ENCODE measurements at places on chromosomes 4 and X. TPM values are rescaled to one million over a fixed set of nuclear protein-coding genes. Genes with fewer than 3 reads are reported as not detected.

DNA sequence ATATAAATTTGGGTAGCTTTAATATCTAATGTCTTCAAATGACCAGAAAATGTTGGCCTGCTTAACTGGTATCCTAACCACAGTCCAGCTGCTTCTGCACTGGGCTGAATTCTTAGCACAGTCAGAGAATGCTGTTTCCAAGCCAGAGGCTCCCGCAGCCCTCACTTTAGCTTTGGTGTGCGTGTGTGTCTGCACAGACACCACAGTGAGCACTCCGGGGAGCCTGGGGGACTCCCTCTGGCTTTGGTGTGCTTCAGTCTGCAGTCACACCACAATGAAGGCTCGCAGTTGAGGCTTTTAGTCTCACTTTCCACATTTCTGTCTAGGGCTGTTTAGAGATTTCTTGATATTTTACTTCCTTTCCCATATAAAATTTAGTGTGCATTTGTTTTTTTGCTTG, 53.6 kb downstream of the APOO start:
- no peak overlapping the region for H3K4me3 ChIP-seq
- H3K36me3 ChIP-seq = no peaks in the 10 kb centered on the region
- no peaks in the 10 kb centered on the region for H3K27me3 ChIP-seq
- no peaks in the 10 kb centered on the region for H3K4me1 ChIP-seq

- DNase-seq = peak; percentile 38
- H3K27ac ChIP-seq = no peak overlapping the region
- H3K27me3 ChIP-seq = no peaks in the 10 kb centered on the region
- H3K4me1 ChIP-seq = no peaks in the 10 kb centered on the region
- no peak overlapping the region for H3K4me3 ChIP-seq
These were observed 227.6 kb upstream of the HDX start for GRCh38 chrX:84729809-84730208.

GRCh38 chrX:140343226-140343868, 161.5 kb downstream of the SOX3 start:
- H3K27me3 ChIP-seq = no peaks in the 10 kb centered on the region
- DNase-seq = no peak
- H3K27ac ChIP-seq = no peak overlapping the region
- H3K36me3 ChIP-seq = no peaks in the 10 kb centered on the region
- no peak overlapping the region for H3K4me3 ChIP-seq

- DNase-seq = no peak
- no peaks in the 10 kb centered on the region for H3K4me1 ChIP-seq
- no peak overlapping the region for H3K27ac ChIP-seq
- no peak overlapping the region for H3K4me3 ChIP-seq
- H3K36me3 ChIP-seq = no peaks in the 10 kb centered on the region
These were observed 36.5 kb downstream of the GALNTL6 start for GRCh38 chr4:171849686-171850222.

DNA sequence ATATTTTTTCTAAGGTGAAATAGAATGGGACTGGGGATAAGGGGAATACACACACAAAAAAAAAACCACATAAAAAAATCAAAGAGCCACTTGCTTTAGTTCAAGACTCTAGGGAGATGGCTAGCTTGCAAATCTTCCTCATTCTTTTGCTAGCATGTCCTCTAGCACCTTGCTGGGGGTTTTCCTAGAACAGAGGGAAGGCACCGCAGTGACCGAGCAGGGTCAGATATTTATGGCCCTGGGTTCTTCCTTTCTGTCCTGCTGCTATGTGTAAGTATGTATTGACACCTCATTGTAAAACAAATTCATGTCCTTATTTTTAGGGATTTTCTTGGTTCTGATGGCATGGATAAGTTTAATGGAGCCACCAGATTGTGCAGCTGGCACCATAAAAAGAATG, 81.2 kb downstream of the SHISA3 start:
- no peaks in the 10 kb centered on the region for H3K36me3 ChIP-seq
- no peak overlapping the region for H3K27ac ChIP-seq

GRCh38 chrX:114152130-114152529, 431.8 kb upstream of the HTR2C start:
- no peaks in the 10 kb centered on the region for H3K36me3 ChIP-seq
- no peak for DNase-seq
- no peak overlapping the region for H3K4me3 ChIP-seq
- H3K27me3 ChIP-seq = no peaks in the 10 kb centered on the region
- H3K4me1 ChIP-seq = no peaks in the 10 kb centered on the region

GRCh38 chrX:9677098-9677739, 88.4 kb downstream of the GPR143 start:
- H3K27ac ChIP-seq = no peak overlapping the region
- H3K4me1 ChIP-seq = no peaks in the 10 kb centered on the region
- no peak overlapping the region for H3K4me3 ChIP-seq

- DNase-seq = peak; percentile 7
- no peaks in the 10 kb centered on the region for H3K27me3 ChIP-seq
- no peaks in the 10 kb centered on the region for H3K36me3 ChIP-seq
- peak overlapping the region; percentile 50 for H3K27ac ChIP-seq
- H3K4me3 ChIP-seq = peak overlapping the region; percentile 68
- no peaks in the 10 kb centered on the region for H3K4me1 ChIP-seq
These were observed 848 bp downstream of the ACSL4 start for GRCh38 chrX:109732017-109732801.

DNA sequence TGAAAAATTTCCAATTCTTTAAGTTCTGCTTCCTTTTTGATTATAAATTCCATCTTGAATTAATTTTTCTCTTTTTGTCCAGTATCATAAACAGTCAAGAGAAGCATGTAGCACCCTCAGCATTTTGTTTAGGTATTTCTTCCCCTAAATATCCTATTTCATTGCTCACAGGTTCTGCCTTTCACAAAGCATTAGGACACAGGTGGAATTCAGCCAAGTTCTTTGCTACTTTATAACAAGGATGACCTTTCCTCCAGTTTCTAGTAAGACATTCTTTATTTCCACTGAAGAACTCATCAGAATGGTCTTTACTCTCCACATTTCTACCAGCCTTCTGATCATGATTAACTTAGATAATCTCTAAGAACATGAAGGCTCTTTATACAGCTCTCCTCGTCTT, 7.4 kb downstream of the SLC9B1 start:
- peak; percentile 76 for DNase-seq
- H3K27ac ChIP-seq = peak overlapping the region; percentile 48
- no peak overlapping the region for H3K4me3 ChIP-seq
- H3K27me3 ChIP-seq = no peaks in the 10 kb centered on the region
- no peaks in the 10 kb centered on the region for H3K36me3 ChIP-seq
- peaks cover 10% of the 10 kb centered on the region for H3K4me1 ChIP-seq

GRCh38 chrX:23626651-23627050, 40.6 kb upstream of the PRDX4 start:
- no peak overlapping the region for H3K4me3 ChIP-seq
- no peaks in the 10 kb centered on the region for H3K27me3 ChIP-seq
- H3K36me3 ChIP-seq = no peaks in the 10 kb centered on the region
- H3K27ac ChIP-seq = no peak overlapping the region
- H3K4me1 ChIP-seq = no peaks in the 10 kb centered on the region

DNA sequence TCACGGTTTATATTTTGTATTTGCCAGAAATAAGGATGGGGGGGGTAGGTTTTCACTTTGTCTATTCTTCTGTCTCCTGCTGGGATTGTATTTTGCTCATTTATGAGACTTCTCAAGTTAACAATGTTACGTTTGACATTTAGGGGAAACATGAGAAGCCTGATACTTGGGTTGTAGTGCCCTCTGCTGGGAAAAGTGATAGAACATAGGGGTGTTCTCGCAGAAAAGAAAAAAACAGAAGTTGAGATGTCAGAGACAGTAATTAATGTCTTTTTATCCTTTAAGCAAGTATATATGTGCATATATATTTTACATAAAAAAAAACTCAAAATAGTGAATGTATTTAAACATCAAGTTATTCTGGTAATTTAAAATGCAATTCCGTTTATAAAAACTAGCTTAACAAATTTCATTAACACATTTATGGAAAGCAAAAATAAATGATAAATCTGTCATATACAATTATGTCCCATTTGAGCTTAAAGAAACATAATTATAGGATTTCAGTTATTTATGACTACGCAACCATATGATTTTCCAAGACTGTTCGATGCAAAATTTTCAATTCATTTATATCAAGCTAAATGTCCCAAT, 46.0 kb upstream of the TMPRSS11F start:
- H3K27ac ChIP-seq = no peak overlapping the region
- no peaks in the 10 kb centered on the region for H3K27me3 ChIP-seq
- H3K4me1 ChIP-seq = no peaks in the 10 kb centered on the region
- H3K4me3 ChIP-seq = no peak overlapping the region
- H3K36me3 ChIP-seq = no peaks in the 10 kb centered on the region

DNA sequence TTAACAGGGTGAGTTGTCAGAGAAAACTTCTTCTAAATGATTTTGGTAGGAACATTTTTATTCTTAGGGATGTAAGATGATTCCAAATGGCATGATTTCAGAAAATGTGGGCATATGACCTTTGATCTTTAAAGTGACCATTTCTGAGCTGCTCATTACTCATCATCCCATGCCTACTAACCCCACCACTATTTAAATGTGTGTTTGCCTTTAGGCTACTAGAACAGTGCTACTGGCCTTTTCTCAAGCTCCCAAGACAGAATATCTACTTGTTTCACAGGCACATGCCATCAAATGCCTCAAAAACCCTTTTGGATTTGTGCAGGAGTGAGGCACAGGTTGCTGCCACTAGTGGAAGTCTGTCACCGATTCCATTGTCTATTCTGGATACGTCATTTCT, 428.2 kb downstream of the ADAM29 start:
- H3K4me1 ChIP-seq = no peaks in the 10 kb centered on the region
- H3K27me3 ChIP-seq = no peaks in the 10 kb centered on the region
- H3K4me3 ChIP-seq = no peak overlapping the region

DNA sequence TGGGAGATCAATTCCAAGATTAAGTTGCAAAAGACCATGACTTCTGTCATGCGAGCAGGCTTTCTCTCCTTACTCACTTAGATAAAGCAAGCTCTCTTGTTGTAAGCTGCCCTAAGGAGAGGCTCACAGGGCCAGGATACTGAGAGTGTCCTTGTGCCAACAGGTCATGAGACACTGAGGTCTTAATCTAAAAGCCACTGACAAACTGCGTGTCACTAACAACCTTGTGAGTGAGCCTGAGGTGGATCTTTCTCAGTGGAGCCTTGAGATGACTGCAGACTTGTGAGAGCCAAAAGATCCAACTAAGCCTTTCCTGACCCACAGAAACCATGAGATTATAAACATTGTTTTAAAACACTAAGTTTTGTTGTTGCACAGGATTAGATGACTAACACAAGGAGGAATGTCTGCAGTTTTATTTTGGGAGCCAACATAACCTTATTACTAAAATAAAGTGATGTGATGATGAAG, 170.5 kb downstream of the SLC39A8 start:
- no peak overlapping the region for H3K4me3 ChIP-seq
- no peaks in the 10 kb centered on the region for H3K36me3 ChIP-seq
- H3K27me3 ChIP-seq = no peaks in the 10 kb centered on the region
- DNase-seq = no peak

- H3K4me1 ChIP-seq = peaks cover 4% of the 10 kb centered on the region
- H3K4me3 ChIP-seq = no peak overlapping the region
- no peak for DNase-seq
- peaks cover 4% of the 10 kb centered on the region for H3K27me3 ChIP-seq
- no peak overlapping the region for H3K27ac ChIP-seq
These were observed 8.0 kb downstream of the SLIT2 start for GRCh38 chr4:20259707-20260106.

DNA sequence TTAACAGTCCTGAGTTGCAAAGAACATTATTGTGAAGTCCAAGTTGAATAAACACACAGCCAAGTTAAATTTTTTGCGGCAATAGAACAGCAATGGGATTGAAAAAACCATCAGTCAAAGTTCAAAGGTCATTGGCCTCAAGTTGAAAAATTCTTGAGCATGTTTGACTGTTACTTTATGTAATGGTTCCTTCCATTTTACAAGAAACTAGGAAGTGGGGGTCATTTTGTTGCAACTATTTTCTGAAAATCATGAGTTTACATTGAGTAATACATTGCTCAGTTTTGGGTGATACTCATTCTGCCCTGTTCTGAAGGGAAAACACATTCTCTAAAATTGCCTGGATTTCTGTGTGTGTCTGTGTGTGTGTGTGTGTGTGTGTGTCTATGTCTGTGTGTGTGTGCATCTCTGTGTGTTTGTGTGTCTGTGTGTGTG, 5.2 kb upstream of the IRF2 start:
- H3K4me1 ChIP-seq = peaks cover 8% of the 10 kb centered on the region
- DNase-seq = no peak
- H3K27ac ChIP-seq = no peak overlapping the region
- H3K36me3 ChIP-seq = no peaks in the 10 kb centered on the region

GRCh38 chr4:7505116-7505900, 70.6 kb upstream of the PSAPL1 start:
- no peak for DNase-seq
- no peak overlapping the region for H3K4me3 ChIP-seq
- peaks cover 2% of the 10 kb centered on the region for H3K27me3 ChIP-seq
- H3K27ac ChIP-seq = no peak overlapping the region
- H3K36me3 ChIP-seq = no peaks in the 10 kb centered on the region

GRCh38 chr4:17786567-17786966, 5.1 kb upstream of the FAM184B start:
- no peaks in the 10 kb centered on the region for H3K4me1 ChIP-seq
- no peak overlapping the region for H3K4me3 ChIP-seq
- no peak for DNase-seq

- no peaks in the 10 kb centered on the region for H3K36me3 ChIP-seq
- no peak for DNase-seq
- H3K27ac ChIP-seq = no peak overlapping the region
- no peaks in the 10 kb centered on the region for H3K4me1 ChIP-seq
These were observed 335.1 kb downstream of the SMARCA1 start for GRCh38 chrX:129188231-129188630.

DNA sequence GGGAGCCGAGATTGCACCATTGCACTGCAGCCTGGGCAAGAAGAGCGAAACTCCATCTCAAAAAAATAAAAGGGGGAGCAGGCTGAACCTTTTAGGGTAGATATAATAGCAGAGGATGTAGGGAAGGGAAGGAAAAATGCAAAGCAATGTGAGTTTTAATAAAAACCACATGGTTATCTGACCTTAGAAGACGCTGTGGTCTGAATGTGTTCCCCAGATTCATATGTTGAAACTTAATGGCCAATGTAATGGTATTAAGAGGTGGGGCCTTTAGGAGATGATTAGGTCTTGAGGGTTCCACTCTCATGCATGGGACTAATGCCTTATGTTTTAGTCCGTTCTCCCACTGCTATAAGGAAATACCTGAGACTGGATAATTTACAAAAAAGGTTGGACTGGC, 114.1 kb upstream of the STX18 start:
- no peaks in the 10 kb centered on the region for H3K27me3 ChIP-seq
- H3K4me3 ChIP-seq = no peak overlapping the region
- no peak for DNase-seq

DNA sequence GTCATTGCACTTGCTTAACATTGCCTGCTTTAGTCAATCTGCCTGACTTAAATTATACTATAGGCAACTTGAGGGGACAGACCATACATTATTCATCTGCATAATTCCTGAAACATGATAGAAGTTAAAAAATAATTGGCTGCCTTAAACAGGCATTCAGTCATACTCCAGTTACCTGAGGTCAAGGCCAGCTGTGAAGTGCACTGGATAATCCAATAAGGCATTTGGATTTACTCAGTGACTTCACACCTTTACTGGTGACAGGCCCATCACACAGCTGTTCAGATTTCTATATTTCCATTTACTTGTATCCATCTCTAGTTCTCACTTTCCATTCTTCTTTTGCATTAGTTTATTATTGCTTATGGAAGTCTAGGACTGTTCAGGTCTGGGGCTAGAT, 2341.6 kb downstream of the PCDH7 start:
- no peaks in the 10 kb centered on the region for H3K36me3 ChIP-seq
- no peak overlapping the region for H3K4me3 ChIP-seq
- no peaks in the 10 kb centered on the region for H3K27me3 ChIP-seq
- DNase-seq = no peak
- H3K27ac ChIP-seq = no peak overlapping the region
- H3K4me1 ChIP-seq = no peaks in the 10 kb centered on the region

The SPOCK3 gene
- polyA plus RNA-seq = not detected

The CC2D2A gene
- polyA plus RNA-seq = 4.5 TPM

The MAGEA2 gene
- polyA plus RNA-seq = not detected

The GPR173 gene
- polyA plus RNA-seq = 0.27 TPM

The IL3RA gene
- 7.1 TPM for polyA plus RNA-seq

The SPANXN4 gene
- not detected for polyA plus RNA-seq

The SASH3 gene
- 8.7 TPM for polyA plus RNA-seq

The KLHL4 gene
- polyA plus RNA-seq = 0.61 TPM

Data from small intestine (tissue), 16 donors.